ENCODE measurements at places on chromosomes 5 and 9. TPM values are rescaled to one million over a fixed set of nuclear protein-coding genes. Genes with fewer than 3 reads are reported as not detected.

IL13 gene
- not detected for total RNA-seq

DNA sequence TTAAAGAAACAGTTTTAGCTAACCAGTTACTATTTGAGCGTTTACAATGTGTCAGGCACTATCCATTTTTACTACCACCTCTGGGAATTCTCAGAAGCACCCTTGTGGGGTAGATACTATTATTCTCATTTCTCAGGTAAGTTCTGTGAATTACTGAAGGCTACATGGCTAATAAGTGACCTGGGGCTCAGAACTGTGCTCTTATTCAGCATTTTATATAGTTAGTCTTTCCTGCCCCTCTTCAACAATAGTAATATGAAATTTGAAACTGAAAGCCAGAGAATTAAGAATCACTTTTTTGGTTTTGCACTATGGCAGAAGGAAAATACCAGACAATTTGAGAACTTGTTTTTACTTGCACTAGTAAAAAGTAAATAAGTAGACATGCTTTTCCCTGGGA lies 11.8 kb downstream of the ELL2 start:
- no peak for DNase-seq

DNA sequence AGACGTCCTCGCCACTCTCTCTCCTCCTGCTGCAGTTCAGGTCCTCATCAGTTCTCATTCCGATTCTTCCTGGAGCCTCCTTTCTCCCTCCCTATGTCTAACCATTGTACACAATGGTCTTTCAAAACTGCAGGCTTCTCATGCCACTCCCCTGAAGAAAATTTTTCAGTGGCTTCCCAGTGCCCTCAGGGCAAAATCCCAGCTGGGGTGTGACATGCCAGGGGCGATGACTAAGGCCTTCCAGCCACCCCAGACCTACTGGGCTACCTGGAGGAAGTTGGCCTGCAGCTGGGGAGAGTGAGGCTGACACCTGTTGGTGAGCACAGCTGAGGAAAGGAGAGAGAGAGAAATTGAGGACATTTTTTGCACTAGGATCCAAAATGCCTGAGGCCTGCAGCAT lies 65.2 kb downstream of the SREK1 start:
- DNase-seq, result no peak

GRCh38 chr5:45029553-45029952 lies 220.8 kb downstream of the MRPS30 start:
- DNase-seq, result no peak

- DNase-seq, result peak; percentile 55
These were observed at the start of gene FRMPD1 for GRCh38 chr9:37650873-37651768. FRMPD1 (plus strand) TSS chr9:37650954; CDS start chr9:37692642, 41,688 bp downstream.

Measured in CD4-positive, alpha-beta memory T cell (primary cell).